ENCODE measurements at places on chromosomes 6 and 20.

DNA sequence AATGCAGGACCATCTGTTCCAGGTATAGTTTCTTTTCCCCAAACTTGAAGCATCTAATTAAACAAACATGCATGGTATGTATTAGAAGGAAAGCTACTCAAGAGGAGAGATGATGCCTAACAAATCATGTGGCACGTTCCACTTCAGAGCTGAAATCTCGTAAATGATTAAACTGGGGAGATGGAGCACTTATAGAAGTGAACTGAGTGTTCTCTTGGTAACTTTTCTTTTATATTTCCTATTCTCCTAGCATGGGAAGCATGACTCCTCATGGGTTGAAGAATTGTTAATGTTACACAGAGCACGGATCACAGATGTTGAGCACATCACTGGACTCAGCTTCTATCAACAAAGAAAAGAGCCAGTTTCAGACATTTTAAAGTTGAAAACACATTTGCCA lies 61.1 kb downstream of the CCN2 start:
- no peak for DNase-seq

DNA sequence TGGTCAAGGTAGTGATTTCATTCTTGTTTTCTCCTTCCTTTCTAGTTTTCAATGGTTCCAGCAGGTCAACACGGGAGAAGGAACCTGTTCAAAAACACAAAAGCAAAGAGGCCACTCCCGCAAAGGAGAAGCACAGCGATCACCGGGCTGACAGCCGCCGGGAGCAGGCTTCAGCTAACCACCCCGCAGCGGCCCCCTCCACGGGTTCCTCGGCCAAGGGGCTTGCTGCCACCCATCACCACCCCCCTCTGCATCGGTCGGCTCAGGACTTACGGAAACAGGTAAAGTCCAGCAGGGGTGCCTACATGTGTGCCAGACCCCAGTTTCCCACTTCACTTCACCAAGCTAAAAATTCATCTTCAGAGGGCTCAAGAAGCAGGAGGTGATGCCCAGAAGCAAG lies 175.6 kb downstream of the DTNBP1 start:
- no peak for DNase-seq

DNA sequence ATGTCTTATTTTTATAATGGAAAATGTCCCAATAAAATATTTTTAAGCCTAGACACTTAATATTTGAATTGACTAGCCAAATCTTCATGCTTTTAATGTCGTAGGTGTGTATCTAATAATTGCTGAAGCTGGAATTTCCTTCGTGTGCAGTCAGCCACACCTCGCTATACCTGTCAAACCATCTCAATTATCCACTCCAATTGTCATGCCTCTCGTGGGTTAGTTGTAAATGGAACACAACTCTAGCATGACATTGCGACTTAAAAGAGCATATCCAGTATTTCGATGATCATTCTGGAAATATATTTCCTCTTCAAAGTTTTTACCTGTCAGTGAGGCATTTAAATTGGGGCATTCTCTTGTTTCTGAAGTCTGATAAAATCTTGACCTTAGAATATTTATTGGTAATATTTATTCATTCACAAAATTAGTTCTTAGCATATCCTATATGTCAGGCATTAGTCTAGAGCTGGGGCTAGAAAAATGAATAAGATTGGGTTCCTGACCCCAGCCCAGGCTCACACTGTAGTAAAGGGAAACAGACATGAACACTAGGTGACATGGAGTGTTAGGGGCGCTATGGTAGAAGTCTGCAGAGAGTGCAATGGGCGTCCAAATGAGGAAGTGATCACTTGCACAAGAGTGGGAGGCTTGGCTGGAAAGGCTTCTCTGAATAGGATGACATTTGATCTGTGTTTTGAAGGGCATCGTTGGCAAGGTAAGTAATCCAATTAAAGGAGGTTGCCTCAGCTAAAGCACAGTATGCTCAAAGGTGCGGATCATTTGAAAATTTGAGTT lies 11.0 kb upstream of the CFAP206 start:
- DNase-seq: no peak

DNA sequence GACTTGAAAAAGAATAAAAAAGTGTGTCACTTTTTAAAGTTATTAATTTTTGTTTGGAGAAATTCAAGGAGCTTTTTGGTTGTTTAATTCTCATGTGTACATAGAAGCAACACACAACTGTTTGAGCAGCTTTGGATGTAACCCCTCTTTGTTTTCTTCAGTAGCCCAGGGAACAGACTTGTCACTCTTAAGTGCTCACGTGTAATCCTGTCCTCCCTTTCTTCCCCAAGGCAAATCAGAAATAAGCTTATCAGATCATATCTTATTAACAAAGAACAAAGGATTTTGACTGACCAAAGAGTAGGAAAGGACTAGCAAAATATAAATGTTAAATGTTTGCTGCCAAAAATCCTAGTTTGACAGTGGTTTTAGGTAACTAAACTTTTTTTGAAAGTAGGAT lies 7.3 kb upstream of the FLRT3 start:
- no peak for DNase-seq

- no peak for DNase-seq
Measured at GRCh38 chr20:8964959-8965562, 103.8 kb upstream of the PLCB4 start.

- DNase-seq: no peak
Measured at GRCh38 chr6:141107591-141108160, 1025.0 kb upstream of the GJE1 start.

DNA sequence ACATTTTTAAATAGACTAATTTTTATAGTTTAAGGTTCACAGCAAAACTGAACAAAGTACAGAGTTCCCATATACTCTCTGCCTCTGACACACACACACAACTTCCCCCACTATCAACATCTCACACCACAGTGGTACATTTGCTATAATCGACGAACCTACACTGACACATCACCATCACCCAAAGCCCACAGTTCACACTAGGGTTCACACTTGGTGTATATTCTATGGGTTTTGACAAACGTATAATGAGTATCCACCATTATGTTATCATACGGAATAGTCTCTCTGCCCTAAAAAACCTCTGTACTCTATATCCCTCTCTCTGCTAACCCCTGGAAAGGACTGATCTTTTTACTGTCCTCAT lies 15.6 kb downstream of the TMEM30A start:
- DNase-seq: no peak

DNA sequence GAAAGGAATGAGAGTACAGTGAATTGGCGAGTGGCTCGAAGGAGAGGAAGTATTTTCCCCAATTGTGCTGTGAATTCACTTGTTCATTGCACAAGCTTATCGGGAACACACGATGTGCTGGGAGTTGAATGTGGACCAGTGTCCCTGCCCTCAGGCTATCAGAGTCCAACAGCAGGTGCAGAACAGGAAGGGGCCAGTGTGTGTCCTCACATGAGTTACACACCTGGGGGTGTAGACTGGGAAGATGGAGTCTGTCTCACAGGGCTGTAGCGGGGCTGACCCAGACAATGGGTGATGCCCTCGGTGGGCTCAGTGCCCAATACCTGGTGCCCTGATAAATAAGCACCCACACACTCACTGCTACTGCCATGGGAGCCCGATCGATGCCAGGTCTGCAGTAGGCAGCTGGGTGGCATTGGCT lies 14.4 kb downstream of the DUSP22 start:
- DNase-seq: no peak

DNA sequence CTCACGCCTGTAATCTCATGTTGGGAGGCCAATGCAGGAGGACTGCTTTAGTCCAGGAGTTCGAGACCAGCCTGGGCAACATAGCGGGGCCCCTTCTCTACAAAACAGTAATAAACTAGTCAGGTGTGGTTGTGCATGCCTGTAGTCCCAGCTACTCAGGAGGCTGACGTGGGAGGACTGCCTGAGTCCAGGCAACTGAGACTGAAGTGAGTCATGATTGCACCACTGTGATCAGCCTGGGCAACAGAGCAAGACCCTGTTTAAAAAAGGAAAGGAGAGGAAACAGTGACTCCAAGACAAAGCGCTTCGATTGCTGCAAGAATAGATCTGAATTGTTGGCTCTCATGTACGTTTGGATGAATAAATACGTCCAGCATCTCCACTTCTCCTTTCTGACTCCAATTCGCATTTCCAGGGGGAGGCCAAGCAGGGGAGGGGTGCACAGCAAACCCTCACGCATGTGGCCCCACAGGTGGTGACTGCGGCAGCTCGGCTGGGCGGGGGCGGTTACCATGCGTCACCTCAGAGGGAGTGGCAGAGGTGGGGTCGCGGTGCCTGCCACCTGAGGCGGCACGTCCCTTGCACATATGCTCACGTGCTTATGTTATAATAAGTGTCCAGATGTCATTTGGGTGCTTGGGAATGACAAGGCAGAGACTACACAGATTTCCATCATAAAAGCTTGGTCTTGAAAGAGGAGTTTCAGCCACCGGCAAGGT lies 95.1 kb upstream of the MPC1 start:
- DNase-seq: no peak

Measured in amygdala (tissue), 56 donors.